Jurkat, Clone E6-1 (cell line): ENCODE measurements at places on chromosomes 5 and 9.

DNA sequence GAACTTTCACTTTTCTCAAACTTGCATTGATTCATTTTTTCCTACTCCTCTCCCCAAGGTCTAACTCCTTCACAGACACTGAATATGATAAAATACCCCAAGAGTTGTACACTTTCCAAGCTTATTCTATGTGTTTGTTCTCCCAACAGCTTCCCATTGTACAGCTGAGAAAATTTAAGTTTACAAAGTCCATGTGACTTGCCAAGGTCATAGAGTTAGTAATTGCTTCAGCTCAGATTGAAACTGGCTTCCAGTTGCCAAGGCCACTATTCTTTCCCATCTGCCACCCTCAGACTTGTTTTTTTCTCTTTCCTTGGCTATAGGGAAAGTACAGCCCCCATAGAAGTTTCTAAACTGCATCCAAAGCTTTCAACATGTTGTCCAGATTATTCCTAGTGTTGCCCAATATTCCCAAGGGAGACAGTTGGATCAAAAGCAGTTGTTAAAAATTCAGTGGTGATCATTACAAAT is 34.8 kb downstream of the TNFSF8 start:
- DNase-seq, result no peak

DNA sequence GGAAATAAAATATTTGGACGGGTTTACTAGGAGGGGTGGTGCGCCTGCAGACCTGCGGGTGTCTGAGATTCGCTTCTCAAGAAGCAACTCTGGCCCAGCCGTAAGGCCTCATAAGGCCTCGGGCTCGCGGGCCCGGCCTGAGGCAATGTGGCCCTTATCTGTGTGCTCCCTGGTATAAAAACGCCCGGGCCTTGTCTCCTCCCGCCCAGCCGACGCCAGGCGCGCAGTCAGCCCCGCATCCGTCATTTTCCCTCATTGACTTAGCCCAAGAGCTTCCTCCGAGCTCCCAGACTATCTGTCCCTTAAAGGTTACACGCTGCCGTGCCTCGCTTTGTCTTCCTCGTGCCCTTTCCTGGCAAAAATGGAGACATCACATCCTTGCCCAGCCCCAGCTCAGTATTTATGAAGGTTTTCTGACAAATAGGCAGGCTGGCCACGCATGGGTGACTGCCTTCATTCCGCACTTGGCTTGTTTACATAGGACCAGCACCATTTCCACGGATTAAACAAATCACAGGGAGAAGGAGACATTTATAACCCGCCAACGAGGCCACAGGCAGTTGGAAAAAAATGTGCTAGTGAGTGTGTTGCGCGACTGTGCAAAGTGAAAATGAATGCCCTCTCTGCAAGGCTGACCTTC is 74.5 kb upstream of the TBCA start:
- DNase-seq, result no peak

- no peak for DNase-seq
Measured at GRCh38 chr5:9613360-9613759, 16.8 kb downstream of the TAS2R1 start.

DNA sequence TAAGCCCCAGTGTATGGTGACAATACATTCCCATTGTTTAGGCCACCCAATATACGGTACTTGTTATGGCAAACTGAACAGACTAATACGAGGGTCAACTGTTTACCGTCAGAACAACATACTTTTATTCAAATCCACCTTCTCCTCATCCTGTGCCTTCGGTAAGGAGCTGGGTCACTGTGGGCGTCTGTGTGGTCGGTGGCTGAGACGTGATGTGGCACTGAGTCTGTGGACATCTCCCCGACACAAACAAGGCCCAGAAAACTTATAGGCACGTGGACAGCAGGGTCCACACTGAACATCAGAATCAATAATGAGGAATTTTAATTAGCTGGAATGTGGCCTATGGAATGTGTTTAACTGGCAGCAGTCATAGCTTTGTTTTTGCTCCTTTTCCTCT is 154.3 kb upstream of the IRX2 start:
- no peak for DNase-seq

DNA sequence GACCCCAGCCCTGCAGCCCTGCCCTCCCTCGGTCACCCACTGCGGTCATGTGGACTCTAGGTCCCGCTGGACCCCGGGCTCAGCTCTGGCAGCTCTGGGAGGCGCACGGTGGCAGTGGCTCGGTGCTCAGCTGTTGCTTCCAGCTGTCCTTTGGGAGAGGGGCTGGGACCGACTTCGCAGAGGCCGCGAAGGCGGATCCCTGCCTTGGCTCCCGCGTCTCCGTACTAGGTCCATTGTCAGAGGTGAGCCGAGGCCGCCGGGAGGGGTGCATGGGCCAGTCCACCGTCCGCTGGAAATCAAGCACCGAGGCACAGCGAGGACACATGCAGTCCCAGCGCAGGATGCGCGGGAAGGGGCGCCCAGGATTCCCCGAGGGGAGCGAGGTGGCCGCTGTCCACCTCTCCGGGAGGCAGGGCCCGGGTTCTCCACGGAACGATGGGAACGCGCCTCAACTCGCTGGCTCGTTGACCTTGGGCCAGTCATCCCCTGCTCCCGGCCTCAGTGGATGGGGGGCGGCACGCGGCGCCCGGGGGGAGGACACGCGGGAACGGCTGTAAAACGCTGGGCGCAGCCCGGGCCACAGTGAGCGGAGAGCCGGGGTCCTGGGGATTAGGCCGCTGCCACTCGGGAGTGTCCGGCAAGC is 732 bp downstream of the GBGT1 start:
- no peak for DNase-seq

DNA sequence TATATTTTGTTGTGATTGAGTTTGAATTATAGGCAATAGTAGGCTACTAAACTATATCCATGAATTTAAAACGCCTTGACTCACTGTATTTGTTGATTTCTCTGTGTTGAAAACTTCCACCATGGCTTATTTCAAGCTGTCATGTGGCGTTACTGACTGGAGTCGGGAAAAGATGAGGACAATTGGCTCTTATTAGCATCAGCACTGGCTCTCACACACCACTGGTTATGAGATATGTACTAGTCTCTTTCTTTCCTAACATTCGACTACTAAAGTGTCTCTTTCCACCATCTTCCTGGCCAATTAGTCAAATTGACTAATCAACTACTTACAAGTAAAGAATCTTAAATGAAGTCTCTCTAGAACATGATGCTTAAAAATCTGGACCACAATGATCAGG is 9.1 kb upstream of the DAB2 start:
- DNase-seq, result no peak

- no peak for DNase-seq
Measured at GRCh38 chr9:12739014-12739652, 35.7 kb upstream of the LURAP1L start.

- DNase-seq, result no peak
Measured at GRCh38 chr5:90889325-90889600, 330.7 kb downstream of the ADGRV1 start.
